ENCODE measurements at places on chromosomes 3 and 15.

DNA sequence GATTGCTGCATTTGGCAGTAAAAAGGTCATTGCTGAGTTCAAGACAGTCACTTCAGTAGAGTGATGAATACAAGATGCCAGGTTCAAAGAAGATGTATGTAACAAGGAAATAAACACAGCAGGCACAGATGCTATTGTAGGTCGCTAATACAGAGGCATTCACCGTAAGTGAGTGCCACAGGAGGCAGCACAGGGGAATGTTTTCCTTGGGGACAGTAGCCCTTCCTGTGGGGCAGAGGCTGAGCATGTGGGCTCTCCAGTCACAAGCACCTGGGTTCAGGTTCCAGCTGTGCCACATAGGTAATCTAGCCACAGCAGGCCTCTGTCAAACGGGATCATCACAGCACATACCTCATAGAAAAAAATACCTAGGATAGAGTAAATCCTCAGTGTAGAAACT is 86.3 kb downstream of the RSL24D1 start:
- no peak for DNase-seq

DNA sequence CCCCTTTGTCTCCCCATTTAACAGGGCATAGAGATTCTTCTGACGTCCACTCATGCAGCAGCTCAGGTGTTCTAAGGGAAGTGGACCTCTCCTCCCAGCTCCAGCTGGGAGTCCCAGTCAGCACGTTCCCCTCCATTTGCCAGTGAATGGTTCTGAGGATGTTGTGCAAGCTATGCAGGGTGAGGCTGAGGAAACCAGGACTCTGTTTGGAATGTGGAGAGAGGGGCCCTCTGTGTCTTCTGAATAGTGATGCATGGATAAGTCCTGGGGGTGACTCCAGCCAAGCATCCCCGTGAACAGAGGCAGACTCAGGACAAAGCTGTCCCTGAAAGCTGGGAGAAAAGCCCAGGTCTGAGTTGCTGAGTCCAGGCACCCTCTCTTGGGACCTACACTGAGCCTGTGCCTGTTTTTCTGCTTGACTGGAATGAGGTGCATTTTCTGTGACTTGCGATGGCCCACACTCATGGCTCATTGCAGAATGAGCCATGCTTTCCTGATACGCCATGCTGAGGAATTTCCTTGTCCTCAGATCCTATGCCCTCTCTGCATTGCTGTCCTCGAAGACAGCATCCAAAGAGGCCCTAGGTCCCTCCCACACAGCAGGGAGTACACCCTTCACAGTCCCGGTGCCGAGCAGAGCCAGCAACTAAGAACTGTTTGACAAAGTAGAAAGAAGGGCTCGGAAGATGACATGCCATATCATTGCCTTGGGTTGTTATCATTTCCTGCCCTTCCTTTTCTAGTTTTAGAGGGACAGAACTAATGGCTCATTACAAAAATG is 185.2 kb downstream of the ATP10A start:
- no peak for DNase-seq

DNA sequence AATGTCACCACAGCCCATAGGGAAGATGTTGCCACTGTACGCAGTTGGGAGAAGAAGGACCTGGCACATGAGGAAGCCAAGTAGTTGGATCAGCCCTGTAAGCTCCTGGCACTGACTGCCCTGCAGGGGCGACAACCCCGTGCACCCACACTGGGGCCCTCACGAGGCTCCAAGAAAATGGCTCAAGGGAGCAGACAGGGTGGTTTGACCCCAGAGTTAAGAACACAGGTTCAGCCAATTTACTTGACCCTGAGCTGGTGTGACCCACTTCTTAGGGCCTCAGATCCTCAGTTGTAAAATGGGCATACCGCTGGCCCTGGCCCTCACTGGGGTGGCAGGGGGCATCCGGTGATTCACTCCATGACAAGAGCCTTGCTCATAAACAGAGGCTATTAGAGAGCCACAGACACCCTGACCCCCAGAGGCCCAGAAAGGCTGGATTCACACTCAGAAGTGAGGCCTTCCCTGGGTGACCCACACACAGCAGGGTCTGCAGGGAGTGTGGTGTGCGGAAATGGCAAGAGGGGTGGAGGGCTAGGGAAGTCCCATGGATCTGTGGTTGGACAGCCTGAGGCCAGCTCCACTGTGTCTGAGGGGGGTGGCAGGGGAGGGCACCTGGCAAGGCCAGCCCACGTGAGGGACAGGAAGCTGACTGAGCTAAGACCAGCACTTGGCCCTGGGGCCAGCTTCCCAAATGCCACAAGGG is 1.7 kb upstream of the HHATL start:
- DNase-seq = no peak

DNA sequence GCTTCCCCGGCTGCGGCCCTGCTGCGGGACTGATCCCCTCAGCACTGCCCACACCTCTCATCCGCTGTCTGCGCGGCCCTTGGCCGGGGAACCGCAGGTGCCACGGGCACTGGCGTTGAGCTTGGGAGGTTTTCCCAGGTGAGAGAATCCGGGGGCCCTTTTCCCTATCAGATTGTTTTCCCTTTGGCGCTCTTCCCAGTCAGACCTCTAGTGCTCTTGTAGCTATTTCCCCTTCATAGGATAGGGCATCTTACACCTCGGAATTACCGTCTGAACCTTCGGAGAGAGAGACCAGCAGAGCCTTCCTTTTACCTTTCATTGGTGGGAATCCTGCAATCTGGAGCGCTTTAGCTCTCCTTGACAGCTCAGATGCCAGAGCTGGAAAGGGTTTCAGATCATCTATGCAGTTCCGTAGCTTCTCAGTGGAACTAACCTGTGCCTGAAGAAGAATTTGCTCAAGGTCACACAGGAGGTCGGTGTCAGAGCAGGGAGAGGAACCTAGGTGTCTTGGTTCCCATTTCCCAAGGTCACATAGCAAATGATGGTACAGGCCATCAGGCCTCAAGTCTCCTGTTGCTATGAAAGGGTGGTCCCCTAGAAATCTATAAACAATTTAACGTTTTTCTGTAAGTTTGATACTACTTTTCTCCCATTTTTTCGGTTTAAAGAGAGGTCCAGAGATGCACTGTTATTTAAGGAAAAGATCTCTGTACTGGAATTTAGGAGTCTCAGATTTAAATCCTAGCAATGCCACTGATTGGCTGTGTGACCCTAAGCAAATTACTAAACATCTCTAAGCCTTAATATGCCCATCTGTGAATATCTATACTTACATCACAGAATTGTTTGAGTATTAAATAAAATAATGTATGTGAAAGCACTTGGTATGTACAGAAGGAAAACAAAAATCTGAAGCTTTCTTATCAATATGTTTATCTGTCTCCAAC is 916 bp downstream of the IDH3A start:
- peak; percentile 58 for DNase-seq

GRCh38 chr3:5122741-5123706 is 932 bp downstream of the ARL8B start:
- peak; percentile 33 for DNase-seq

- DNase-seq = no peak
Observed at GRCh38 chr15:60708684-60709083, 229.7 kb upstream of the ICE2 start.

DNA sequence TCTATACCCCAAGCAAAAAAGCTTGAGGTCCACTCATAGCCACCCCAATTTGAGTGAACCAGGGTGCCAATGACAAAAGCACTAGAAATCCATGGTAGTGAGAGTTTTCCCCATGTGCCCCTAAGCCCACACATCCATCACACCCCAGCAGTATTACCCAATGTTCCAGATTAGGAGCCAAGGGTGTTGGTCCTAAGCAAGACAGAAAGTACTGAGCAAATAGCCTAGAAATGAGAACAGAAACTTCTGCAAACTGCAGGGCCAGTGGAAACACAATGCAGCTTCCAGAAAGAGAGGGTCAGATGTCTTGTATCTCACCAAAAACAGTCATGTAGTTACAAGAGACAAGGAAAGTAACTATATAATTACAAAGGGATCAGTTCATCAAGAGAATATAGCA is 10.9 kb upstream of the OXTR start:
- no peak for DNase-seq

DNA sequence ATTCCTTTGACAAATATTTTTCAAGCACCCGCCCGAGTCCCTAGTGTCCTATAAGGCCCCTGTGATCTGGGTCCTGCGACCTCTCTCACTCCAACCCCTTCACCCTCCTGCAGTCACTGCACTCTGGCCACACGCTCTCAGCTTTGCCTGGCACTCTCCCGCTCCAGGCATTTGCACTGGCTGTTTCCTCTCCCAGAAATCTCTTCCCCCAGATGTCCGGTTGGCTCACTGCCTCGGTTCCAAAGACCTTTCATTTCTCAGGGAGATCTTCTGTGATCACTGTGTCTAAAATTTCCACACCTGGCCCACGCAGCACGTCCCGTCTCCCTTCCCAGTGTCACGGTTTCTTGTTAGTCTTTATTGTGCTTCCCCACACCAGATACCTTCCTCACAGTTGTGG is 97.4 kb downstream of the WNT7A start:
- no peak for DNase-seq

DNA sequence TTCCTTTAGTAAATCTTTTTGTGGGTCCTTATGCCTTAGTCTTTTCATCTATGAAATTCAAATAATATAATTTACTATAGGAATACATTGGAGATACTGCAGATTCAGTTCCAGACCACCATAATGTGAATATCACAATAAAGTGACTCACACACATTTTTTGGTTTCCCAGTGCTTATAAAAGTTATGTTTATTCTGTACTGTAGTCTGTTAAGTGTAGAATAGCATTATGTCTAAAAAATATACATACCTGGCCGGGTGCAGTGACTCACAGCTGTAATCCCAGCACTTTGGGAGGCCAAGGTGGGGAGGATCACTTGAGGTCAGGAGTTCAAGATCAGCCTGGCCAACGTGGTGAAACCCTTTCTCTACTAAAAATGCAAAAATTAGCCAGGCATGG is 53.9 kb upstream of the PAQR5 start:
- no peak for DNase-seq

- DNase-seq = no peak
Observed at GRCh38 chr3:20245781-20246180, 59.8 kb upstream of the SGO1 start.

- DNase-seq = peak; percentile 9
Observed at GRCh38 chr3:157201648-157202278, 41.8 kb upstream of the CCNL1 start.

DNA sequence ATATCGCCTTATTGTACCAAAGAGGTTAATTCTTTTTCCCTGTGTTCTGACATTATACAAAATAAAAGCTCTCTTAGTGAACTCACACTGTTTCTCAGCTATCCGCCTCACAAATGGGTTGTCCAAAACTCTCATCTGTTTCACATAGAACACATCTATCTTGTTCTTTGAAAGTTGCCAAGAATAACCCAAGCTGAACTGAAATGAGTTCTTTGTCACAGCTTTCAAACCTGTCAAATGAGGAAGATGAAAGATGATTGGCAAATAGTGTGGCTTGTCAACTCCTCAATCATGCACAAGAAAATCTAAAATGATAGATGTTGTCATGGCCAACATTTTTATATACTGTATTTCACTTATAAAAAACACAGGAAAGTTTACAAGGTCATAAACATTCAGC is 168.1 kb upstream of the OSTN start:
- no peak for DNase-seq

- no peak for DNase-seq
Observed at GRCh38 chr3:65508750-65509422, 529.8 kb downstream of the MAGI1 start.

DNA sequence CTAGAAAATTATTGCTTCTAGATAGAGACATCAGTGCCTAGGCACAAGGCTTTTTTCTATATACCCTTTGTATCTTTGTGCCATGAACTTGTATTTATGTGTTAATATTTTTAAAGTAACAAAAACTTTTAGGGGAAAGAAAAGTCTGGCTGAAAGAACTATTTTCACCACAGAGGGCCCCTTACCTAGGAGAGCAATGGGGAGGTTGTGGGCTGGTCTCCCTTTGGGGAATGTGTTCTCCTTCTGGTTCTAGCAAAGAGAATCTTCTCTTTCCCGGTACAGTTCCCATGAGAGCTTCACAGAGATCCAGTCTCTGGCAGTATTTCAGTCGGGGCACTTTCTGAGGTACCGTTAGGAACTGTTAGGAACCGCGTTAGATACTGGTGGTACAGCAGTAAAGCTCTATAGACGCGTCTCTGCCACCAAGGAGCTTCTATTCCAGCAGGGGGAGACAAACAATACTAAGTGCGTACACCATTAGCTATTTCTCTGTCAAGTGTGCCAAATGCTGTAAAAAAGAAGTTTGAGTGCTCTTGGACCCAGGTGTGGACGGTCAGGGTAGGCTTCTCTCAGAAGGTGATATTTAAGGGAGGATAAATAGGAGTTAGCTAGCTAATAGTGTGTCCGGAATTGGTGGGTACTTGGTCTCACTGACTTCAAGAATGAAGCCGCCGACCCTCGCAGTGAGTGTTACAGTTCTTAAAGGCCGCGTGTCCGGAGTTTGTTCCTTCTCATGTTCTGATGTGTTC is 4.6 kb upstream of the EPB42 start:
- peak; percentile 29 for DNase-seq

DNA sequence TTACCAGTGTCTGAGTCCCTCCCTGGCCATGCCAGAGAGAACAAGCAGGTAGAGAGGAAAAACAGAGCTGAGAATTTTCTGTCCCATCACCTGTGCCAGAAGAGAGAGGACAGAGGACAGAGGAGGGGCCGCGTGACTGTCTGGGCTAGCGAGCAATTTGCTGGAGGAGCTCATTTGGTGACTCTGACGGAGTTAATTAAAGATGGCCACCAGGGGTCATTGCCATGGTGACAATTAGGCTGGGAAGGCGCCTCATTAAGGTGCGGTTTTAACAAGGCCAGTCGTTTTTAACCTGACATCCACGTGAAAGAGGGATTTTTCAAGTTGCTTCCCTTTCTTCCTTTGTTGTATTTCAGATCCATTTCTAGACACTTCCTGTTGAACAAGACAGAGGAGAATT is 72.4 kb downstream of the RHCG start:
- no peak for DNase-seq

DNA sequence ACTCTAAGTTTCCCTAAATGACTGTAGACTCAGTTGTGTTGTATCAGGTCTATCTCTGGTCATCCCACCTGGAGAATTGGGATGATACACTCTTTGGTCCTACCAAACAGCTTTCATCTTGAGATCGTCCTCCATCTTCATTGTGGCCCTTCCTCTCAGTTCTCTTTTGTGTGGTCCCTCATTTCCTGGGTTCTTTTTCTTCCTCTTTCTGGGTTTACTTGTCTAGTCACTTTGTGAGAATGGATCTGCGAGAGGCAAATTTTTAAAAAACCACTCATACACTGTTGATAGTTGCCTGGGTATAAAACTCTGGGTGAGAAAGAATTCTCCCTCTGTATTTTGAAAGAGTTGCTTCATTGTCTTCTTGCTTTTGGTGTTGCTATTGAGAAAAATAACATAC is 6.0 kb upstream of the AMOTL2 start:
- DNase-seq = no peak

GRCh38 chr15:57609805-57610529 is 18.3 kb downstream of the MYZAP start:
- DNase-seq = peak; percentile 84

GRCh38 chr15:91227117-91227516 is 127.1 kb downstream of the SV2B start:
- DNase-seq = no peak

- DNase-seq = peak; percentile 16
Observed at GRCh38 chr15:78082106-78082742, 4.7 kb upstream of the TBC1D2B start.

GRCh38 chr15:40344631-40345120 is 3.9 kb upstream of the CCDC9B start:
- DNase-seq = peak; percentile 66

GRCh38 chr15:83064859-83065258 is 2.2 kb downstream of the BTBD1 start:
- no peak for DNase-seq
